ENCODE measurements at places on chromosomes 7 and 10.

DNA sequence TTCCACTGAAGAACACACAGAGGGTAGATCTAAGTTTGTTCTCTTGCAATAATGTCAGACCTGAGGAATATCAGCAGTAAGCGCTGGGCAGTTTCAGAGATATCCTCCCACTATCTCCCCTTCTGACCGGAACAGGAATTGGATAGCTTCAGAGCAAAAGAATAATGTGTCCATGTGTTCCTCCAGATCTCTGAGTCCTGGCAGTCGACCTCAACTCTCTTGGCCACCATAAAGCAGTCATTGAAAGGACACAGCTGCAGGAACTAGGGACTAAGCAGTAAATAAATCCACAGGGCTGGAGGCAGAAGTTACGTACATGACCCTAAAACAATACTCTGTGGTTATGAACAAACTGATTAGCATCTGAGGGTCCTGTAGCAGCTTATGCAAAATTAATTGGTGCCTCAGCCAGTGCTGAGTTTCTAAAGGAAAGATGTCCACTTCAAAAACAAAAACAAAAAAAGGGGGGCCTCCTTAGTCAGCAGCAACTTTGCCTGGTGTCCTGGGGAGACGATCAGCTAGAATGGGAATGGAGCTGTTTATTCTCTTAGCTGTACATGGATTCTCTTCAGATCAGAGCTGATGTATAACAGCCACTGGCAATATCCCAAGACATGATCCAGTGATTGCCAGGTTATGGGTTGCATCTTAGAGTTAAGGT is 6.4 kb upstream of the PRTFDC1 start:
- peak; percentile 79 for DNase-seq

- no peak for DNase-seq
Measured at GRCh38 chr7:140084972-140085371, 22.2 kb upstream of the PARP12 start.

DNA sequence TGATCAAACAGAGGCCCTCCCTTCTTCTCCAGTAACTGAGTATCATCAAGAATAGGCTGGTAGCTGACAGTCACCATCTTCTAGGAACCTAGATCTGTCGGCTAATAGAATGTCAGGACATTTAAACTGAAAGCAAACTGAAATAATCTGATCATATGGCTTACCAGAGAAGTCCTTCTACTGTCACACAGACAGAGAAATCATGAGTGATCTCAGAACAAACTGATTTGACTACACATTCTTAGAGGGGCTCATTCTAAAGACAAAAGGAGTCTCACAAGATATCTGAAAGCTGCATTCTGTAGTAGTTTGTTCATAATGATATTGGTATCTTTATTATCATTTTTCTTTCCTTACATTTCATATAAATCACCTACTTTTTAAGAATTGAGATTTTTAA is 130.9 kb upstream of the ADCY1 start:
- no peak for DNase-seq

DNA sequence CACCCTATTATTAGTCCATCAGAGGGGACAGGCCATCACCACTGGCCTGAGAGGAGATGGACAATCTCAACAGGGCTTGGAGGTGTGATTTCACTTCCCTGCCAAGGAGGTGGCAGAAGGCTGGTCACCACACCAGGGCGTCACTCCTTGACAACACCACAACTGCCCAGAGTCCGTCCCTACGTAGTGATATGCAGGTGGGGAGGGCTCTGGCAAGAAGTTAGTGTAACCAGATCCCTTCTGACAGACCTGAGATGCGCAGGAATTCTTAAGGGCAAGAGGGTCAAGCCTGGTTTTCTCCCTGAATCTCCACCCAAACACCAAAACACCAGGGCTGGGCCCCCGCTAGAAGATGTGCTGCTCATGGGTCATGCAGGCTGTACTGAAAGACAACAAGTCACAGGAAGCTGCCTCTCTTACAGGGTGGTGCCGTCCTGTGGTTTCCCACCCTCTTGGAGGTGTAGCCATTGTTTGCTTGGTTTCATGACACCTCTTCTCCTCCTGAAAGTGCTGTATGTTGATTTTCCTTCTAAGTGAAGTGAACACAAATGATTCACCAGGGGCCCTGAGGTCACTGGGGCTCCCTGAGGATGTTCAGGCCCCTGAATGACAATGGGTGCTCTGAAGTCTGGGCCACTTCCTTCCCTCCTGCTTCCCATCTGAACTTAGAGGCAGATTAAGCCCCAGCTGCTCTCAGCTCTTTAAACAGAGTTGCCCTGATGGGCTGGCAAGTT is 27.1 kb downstream of the ATXN7L1 start:
- no peak for DNase-seq

DNA sequence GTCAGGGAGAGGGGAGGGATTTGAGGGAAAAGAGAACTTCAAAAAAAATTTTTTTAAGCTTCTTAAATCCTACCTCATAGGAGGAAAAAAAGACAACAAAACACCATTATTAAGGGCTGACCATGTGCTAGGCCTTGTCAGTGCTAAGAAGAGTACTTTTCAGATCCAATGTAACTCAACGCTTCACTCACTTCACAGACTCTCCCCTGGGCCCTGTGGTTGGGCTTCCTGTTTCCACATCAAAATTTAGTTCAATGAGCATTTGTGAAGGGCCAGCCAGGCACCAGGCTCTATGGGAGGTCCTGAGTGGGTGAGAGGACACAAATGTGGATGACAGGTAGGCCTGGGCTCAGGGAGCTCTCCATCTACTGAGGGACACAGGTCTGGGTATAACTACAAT is 249.8 kb downstream of the PTEN start:
- DNase-seq, result no peak

DNA sequence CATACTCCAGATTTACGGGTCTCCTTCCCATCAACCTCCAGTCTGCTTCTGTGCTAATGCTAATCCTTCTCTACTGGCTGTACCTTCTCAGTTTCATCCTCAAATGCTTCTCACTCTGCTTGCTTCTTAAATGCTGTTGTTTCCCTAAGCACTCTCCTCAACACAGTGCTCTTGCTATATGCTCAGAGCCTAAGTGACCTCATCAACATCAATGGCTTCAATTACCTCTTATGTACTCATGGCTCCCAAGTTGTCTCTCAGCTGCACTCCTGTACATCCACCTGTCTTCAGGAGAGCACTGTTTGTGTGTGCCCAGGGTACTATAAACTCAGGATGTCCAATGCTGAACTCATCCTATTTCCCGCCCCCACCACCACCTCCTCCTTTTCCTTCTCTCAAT is 22.5 kb downstream of the ELAPOR2 start:
- DNase-seq, result no peak

DNA sequence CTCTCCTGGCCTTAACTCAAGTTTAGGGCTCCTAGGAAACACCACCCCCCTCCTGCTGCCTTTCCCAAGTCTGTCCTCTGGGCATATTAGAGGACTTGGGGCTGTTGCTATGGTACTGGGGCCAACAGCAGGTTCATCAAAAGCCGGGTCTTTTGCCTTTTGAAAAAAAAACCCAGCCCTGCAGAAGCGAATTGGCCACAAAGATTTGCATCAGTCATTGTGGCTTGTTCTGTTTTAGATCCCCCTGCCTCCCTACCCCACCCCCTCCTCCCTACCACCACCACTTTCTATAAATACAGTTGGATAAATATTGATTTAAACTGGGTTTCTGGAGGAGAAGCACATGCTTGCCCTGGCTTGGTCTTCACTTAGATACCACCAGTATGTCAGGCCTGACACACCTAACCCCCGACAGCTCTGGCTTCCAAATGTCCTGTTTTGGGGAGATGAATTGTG is 7.0 kb downstream of the MXI1 start:
- DNase-seq, result no peak

- no peak for DNase-seq
Measured at GRCh38 chr10:4384245-4384644, 441.8 kb upstream of the AKR1E2 start.

- no peak for DNase-seq
Measured at GRCh38 chr7:25493805-25494366, 265.6 kb upstream of the NPVF start.

GRCh38 chr7:74174606-74175082 is 488 bp downstream of the EIF4H start:
- peak; percentile 40 for DNase-seq

GRCh38 chr7:20744954-20745446 is 41.7 kb downstream of the SP8 start:
- DNase-seq, result no peak

DNA sequence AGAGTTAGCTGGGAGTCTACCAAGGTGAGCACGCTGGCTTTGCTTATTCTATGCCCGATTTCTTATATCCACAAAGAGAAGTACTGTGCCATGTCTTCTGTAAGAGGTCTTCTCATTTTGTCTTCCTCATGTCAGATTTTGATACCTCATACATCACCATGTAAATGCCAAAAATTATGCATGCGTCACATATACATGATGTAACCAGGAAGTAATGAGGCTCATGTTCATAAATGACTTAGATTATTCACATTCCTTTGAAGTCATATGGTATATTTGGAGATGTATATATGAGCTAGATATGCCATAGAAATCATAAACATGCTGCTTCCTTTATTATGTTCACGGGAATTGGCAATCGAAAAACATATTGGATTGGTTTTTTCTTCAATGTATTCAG is 97.7 kb upstream of the CELF2 start:
- no peak for DNase-seq

DNA sequence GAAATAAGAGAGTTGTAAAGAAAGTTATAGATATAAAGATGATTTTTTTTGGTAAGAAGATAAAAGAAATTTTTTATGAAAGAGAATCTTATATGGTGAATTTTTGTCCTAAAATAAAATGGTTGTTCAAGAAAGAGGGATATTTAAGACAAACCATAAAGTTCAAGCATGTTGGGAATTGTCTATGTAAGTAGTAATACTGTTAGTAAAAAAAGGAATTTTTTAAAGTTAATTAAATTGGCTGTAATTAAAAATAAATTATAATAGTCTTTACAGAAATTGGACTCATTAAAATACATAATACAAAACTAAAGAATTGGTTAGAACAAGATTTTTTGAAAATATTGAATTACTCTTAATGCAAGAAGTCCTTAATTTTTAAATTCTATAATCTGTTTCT is 10.1 kb upstream of the DYNC2I1 start:
- DNase-seq, result no peak

DNA sequence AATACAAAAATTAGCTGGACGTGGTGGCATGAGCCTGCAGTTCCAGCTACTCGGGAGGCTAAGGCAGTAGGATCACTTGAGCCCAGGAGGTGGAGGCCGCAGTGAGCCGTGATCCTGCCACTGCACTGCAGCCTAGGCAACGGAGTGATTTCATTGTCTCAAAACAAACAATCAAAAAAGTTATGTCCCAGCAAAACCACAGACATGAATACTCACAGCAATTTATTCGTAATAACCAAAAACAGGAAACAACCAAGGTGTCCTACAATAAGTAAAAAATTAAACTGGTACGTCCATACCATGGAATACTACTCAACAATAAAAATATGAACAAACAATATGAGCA is 11.6 kb upstream of the CYTH3 start:
- DNase-seq, result no peak

DNA sequence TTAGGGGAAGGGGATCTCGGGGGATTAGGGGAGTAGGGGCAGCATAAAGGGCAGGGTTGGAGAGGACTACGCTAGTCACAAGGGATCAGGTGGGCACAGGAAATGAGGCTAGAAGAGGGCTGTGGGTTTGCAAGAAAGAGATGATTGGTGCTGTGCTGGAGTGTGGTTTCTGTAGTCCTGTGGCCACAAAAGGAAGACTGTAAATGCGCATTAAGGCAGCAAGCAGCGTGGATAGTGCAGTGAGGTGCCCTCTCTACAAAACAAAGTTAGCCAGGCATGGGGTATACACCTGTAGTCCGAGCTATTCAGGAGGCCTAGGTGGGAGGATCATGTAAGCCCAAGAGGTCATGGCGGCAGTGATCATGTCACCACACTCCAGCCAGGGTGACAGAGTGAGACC is 212.1 kb downstream of the MLLT10 start:
- DNase-seq, result no peak

DNA sequence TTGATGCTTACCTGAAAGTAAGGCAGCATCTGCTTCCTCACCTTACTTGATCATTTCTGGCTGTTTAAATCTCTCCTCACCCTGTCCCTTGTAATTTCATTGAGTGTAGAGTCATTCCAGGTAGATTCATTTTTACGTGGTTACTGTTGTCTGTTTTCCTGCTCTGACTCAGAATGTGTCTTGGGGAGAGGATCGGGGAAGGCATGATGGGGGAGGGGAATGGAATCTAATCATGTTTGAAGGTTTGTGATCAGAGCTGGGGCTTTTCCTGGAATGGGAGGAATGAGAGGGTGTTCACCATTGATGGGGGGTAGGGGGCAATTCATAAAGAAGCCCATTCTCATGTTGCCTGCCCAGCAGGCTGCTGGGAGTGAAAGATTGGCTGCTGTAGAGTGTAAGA is 18.7 kb downstream of the SEC24C start:
- no peak for DNase-seq

DNA sequence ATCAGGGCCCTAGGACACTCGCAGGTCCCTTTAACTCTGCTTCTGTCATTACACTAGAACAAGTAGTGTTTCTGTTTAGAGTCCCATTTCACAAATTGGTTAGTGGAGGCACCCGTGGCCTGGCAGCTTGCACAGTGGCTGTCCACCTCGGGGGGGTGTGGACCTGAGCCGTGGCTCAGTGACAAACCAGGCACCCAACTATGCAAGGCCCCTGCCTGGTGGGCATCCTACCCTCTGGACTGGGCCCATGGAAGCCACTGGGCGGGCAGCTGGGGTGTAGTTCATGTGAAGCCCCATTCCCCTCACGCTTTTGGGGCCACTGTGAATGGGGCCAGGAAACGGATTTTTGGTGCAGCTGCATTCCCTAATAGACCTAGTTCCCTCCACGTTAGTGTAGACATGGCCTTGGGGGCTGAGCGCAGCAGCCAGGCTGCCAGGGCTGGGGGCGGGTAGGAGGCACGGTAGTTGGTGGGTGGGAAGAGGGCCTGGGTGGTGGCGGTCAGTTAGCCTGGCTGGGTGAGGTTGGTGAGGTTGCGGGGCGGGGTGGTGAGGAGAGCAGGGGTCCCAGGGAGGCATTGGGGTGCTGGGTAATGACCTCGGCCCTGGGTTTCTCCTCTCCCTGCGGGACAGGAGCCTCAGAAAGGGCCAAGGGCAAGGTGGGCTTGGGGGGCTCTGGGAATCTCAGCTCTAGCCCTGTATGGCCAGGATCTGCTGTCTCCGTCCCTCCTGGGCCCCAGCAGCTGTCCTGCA is 18.7 kb downstream of the ZNF316 start:
- DNase-seq, result no peak

GRCh38 chr7:66359656-66360211 is 154.6 kb downstream of the TPST1 start:
- DNase-seq, result no peak

GRCh38 chr10:7635408-7636125 is 31.2 kb downstream of the ITIH5 start:
- DNase-seq, result no peak

GRCh38 chr7:75840029-75840428 is 26.4 kb upstream of the CCL24 start:
- DNase-seq, result no peak

DNA sequence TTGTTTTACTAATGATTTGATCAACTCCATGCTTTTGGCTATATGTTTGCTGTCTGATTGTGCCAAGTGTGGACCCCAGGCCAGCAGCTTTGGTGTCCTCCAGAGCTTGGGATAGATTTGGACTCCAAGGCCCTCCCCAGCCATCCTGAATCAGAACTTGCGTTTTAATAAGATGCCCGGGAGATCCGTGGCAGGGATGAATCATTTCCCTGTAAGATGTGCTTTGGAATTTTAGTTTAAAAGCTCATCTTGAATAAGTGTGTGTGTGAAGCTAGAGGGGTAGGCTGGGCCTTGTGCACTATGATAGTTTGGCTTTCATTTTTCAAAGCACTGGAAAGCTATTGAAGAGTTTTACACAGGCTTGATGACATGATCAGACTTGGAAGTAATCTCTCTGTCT is 66.2 kb upstream of the SDK1 start:
- no peak for DNase-seq

GRCh38 chr10:90741926-90742565 is 115.8 kb downstream of the HTR7 start:
- DNase-seq, result no peak

Data from nucleus accumbens (tissue), 56 donors.